ENCODE measurements at places on chromosomes 6 and 20.

GRCh38 chr6:108119769-108120141, 45.2 kb upstream of the OSTM1 start:
- DNase-seq: no peak

DNA sequence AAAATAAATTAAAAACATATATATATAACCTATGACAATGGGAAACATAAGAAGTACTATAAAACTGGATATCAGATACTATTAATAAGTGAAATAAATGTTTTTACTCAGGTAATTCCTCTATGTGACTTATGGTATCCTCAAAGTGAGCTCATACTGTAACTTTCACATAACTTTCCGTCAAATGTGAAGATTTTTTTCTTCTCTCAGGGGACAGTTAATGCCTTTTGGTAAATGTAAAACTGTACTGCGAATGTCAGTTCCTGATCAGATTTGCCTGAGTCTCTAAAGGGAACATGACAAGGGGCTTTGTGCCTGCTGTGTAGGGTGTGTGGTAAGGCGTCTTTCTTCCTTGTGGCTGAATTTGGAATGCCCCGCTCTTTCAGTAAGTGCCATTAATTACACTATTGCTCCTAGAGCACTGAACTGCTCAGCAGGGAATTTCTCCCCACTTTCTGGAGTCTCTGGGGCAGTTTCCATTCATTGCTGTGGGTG, 271.8 kb downstream of the PRL start:
- DNase-seq: peak; percentile 54

DNA sequence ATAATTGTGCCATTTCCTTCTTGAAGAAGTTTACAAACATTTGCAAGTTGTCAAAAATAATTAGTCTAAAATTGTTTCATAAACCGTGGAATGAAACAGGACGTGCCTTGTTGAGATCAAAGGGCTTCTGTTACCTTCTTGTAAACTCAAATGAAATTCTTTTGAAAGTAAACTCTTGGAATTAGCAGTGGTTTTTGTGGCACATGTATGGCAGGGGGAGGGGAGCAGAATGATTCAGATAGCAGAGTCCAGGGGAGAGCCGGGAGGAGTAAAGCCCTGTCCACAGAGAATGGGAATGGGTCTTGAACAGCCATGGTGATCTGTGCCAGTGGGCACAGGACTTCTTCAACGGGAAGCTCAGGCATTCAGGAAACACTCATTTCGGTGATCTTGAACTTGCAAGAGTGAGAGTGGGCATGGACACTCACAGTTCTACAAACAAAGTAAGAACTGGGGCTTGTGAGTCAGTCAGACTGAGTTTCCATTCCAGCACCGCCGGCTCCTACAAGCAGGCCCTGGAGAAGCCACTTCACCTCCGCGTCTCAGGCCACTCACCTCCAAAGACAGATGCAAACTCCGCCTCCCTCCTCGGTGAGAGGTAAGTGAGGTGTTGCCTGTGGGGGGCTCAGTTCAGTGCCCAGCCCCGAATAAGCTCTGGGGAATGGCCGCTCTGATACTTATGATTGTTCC, 143.1 kb downstream of the CDH26 start:
- no peak for DNase-seq

DNA sequence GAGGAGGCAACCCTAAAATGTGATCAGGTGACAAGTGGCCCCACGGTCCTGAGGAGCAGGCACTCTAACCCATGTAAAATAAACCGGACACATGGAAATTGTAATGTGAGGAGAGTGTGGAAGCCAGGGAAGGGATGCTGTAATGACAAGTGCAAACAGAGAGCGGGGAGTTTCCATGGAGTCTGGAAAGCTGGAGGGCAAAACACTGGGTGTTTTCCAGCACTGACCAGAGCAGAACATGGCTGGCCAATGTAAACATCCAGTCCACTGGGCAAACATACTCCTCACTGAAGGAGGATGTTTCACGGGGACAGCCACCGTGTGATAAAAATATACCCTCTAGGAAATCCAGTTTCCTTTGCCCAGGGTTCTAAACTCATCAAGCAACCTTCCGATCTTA, 219.0 kb upstream of the JARID2 start:
- DNase-seq: no peak

DNA sequence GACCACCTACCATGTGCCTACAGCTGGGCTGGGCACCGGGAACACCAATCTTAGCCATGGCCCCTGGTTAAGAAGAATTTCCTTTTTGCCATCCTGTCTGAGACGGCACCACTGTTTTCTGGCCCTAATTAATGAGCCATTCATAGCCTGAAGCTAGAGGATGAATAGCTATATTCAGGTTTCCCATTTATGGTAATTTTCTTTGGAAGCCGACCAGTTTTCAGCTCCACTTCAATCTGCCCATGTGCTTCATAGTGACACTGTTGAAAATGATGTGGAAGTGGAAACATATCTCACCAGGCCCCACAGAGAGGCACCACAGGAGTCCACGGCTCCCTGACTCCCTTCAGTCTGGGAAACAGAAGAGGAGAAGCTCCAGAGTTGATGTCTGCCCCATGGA, 22.6 kb upstream of the ULBP3 start:
- no peak for DNase-seq

DNA sequence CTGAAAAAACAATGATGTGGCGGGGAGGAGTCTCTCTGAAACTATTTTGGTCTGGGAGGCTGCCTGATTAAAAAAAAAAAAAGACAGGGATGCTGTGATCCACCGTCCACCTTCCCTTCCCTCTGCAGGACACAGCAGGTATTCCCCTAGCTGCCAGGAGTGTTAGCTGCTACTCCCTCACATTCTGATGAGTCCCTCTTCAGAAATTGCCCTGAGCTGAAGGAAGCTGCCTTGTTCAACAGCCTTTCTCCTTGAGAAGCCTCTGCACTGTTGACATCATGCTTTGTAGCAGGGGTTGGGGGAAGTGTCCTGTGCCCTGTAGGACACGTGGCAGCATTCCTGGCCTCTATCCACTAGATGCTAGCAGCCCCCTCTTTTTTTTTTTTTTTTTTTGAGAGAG, 71.7 kb upstream of the ZMYND8 start:
- DNase-seq: no peak

DNA sequence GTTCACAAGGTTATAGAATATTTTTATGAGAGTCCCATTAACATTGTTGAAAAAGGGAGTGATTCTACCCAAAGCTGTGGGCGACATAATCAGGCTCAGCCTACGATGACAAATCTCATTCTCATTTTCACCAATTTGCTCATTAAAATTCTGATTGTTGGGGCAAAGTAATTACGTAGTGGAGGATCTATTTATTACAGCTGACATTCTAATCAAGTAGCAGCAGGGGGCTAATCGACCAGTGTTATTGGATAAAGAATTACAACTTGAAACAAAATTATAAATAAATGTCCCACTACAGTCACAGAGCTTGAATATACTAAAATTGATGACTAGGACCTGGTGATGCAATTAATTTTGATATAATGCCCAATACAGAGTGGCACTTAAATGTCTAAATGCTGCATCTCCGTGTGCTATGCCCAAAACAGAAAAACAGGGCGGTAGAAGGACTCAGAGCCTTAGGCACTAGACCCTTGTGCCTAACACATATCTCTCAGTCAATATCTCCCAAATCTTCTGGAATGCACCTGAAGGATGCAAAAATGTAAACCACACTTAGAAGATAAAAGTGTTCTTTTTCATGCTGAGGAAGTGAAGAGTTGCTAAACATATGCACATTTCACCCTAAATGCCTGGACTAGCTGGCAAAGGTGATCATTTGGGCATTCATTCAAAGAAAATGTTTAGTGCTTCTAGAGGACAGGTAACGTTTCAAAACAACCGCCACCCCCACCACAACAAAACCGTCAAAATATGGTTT, 88.3 kb downstream of the CD24 start:
- DNase-seq: no peak

- peak; percentile 16 for DNase-seq
Observed at GRCh38 chr6:110093981-110094380, 85.5 kb downstream of the WASF1 start.

GRCh38 chr6:137171824-137172733, 1.4 kb downstream of the IL22RA2 start:
- DNase-seq: no peak

- DNase-seq: no peak
Observed at GRCh38 chr6:4983322-4983721, 20.5 kb downstream of the RPP40 start.

DNA sequence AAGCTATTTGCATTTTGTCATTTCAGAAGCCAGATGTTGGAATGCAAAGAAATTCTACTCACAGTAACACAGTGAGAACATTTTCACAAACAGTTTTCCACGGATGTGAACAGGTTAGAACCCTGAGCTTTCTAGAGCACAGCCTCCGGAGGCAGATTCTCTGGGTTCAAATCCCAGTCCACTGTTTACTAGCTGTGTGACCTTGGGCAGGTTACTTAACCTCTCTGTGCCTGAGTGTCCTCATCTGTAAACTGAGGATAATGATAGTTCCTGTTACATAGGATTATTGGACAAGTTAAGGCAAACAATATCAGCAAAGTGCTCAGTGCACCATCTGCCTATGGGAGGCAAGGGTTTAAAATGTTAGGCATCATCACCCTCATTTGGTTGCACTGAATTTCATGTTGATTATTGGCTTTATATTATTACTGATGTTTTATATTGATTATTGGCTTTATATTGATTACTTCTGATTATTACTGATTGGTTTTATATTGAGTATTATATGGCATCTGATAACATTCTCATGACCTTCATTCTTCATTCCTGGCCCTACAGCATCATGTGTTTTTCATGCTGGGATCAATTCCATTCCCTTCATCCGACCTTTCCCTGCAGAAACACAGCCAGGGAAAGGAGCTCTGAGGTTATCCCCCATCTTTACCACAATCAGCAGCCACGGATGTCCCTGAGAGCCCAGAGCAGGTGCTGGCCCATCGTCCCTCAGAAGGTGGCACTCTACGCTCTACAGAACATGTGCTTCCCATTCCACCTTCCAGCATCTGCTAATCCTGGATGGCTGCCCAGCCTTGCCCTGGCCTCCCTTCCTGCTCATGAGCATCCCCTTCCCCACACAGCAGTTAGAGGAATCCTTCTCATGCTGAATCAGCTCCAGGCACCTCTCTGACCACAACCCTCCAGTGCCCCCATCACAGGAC, 283.1 kb downstream of the PREX1 start:
- no peak for DNase-seq

DNA sequence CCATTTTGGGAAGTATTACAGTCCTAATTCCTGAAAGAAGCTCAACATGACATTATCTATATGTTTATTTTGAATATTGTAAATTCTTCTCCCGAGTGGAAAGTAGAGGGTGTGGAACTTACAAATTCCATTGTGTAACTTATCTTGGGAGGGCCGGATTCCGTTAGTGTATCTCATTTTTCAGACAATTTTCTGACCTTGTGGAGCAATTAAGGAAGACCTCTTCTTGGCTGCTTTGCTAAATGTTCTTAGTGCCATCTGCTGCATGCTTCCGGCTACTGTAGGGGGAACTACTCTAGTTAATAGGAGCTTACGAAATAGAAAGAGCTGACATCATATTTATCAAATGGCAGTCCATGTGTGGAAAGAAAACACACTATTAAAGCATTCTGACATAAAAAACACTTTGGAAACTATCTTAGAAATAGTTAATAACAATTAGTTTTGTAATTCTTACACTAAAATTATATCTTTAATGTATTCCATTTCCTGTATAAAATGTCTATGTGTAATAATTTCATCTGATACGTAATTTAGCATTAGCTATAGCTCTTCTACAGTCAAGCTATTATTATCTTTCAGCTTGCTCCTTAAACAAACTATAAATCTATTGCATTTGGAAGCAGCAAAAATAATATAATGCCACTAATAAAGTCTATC, 41.5 kb upstream of the KCNQ5 start:
- peak; percentile 85 for DNase-seq

DNA sequence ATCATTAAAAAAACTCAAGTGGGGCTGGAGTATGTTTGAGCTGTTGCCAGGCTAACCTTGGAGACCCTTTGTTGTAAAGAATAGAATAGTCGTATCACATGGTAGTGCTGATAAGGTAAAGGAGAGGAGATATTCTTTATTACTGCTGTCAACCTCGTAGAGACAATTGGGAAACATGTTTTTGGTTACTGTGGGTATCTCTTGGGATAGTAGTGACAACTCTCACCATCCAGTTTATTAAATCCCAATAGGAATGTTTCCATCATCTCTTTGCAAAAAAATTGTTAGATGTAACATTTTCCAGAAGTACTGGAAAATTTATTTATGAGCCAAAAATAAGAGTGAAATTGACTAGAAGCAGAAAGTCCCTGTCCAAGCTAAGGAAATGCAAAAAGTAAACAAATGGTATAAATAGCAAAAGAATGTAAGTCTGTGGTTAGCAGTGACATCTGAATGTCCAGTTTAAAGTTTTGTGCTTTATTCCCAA, 829.3 kb upstream of the CITED2 start:
- no peak for DNase-seq

GRCh38 chr20:50765674-50766073, 29.2 kb upstream of the BCAS4 start:
- DNase-seq: no peak

DNA sequence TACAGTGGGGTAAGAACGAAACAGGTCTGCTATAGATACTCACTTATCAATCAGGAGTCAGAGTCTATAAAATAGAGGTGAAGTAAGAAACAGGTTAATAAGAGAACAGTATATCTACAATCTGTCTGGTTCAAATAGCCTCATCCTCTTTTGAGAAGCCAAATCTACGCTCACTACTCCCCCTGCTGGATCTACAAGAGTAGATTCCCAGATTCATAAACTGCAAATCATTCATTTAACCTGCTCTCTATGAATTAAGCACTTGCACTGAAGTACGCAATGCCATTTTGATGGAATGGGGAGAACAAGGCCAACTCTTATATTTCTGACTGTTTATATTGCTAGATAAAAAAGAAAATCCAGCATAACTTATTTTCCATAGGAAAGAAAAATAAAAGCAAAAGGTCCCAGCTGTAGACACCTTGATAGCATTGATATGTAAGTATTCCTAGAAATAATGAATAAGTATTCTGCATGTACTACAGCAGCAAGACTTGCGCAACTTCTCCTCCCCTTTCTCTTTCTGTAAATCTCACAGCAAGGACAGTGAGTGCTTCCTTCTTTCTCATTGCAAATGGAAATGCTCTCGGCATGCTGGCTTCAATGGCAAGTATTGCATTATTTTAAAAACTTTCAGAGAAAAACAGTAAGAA, 92.3 kb downstream of the RFX6 start:
- DNase-seq: peak; percentile 42

DNA sequence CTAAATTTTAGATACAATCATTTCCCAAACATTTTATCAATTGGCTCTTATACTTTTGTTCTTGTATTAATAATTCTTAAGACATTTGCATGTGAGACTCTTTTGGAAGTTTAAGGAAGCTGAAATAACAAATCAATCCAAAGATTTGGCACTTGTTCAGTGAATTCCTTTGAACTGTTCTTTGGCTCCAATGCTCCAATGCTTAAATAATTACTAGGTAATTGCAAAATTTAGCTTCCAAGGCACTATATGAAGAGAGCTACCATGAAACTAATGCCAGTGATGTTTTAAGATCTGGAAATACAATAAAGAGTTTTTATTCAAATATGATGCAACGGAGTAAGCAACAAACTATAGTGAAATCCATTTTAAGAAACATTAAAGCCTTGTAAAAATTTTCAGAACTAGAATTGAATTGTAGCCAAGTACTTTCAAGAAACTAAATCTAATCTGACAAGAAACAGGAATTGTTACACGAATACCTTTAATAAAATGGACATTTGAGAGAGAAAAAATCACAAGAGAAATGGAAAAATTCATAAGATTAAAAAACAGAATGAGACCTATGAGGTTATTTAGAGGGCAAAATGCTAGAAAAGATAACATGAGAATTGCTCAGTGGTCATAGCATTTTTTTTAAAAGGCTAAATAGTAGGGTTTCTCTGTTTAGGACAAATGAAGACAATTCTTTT, 43.6 kb upstream of the SMLR1 start:
- DNase-seq: no peak

Measured in inflammatory macrophage treated with lipopolysaccharide for 4 hours (primary cell).